ENCODE measurements at places on chromosomes 5 and 9.
A peak's percentile ranks its signal among the peaks of the same experiment; 100 is the strongest.

DNA sequence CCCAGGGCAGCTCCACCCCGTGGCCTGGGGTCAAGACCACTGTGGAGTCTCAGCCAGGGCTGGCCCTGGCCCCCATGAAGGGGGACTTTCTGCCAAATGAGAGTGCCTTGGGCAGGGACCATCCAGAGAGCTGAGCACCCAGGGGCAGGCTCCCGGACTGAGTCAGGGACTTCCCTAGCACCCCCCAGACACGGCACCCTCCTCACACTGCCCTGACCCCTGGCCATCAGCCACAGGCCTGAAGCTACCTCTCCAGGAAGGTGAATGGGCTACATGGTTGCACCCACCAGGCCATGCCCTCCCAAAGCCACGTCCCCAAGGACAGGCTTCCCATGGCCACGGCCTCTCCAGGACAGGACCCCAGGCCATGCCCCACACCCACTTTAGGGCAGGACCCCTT lies 9.5 kb downstream of the CCDC187 start:
- ATAC-seq, result no peak

GRCh38 chr5:107269256-107269655 lies 401.5 kb downstream of the EFNA5 start:
- no peak for ATAC-seq

DNA sequence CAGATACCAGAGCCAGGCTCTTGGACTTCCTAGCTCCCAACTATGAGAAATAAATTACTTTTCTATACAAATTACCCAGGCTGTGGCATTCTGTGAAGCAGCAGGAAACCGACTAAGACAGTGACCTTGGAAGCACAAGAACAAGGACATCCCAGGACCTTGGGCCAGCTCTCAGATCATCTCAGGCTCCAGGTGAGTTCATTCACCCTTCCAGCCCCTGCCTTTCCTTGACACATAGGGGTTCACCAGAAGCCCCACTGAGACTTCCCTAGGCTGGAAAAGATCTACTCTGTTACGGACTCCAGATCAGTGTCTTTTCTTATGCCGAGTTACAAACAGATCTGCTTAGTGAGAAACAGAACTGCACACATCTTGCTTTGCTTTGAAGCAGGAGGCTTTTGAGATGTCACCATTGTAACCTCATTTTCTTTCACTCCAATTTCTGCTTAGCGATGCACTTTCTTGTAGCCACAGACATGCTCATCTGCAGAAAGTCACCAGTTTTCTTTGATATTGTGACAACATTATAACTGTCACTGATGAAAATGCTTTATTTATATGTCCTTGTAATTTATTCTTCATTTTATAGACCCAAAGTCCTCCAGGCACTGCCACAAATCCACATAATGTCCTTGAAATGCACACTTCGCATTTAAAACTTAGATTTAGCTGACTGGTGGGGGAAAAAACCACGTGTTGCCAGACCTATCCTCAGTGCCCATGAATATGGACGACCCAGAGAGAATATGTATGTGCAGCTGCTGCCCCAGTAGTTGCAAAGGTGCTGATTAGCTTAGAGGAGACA lies 8.1 kb downstream of the CD180 start:
- ATAC-seq, result peak; percentile 78

DNA sequence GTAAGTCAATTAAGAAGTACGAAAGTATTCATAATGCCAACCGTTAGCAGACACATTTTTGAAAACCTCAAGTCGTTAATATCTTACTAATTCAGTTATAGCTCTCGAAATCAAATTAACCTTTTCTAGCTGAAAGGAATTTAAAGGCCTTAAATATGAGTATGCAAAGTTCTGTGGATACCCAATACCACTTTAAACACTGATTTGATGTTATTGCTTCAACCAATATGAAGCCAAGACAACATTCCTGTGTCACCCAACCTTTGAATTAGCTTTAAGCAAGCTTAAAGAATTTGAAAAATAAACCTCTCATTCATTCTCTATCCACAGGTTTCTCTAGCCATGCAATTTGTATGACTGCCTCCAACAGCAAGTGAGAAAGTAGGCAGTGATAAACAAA lies 204.5 kb downstream of the MCTP1 start:
- no peak for ATAC-seq

DNA sequence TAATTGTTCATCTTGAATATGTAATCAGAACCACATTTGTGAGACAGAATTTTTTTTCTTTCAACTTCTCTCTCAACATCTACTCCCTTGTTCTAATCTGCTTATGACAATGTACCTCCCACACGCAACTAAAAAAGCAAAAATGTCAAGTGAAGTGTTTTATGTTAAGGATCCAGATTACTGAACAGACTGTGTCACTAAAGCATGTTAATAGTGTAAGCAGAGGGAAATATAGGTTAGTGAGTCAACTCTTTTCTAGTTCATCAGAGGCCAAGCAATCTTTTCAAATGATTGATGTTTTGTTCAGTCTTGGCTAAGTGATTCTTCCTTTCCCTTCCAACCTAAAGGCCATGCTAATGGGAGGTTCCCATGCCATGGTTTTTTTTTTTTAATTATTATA lies 34.7 kb upstream of the IDNK start:
- peak; percentile 68 for ATAC-seq

DNA sequence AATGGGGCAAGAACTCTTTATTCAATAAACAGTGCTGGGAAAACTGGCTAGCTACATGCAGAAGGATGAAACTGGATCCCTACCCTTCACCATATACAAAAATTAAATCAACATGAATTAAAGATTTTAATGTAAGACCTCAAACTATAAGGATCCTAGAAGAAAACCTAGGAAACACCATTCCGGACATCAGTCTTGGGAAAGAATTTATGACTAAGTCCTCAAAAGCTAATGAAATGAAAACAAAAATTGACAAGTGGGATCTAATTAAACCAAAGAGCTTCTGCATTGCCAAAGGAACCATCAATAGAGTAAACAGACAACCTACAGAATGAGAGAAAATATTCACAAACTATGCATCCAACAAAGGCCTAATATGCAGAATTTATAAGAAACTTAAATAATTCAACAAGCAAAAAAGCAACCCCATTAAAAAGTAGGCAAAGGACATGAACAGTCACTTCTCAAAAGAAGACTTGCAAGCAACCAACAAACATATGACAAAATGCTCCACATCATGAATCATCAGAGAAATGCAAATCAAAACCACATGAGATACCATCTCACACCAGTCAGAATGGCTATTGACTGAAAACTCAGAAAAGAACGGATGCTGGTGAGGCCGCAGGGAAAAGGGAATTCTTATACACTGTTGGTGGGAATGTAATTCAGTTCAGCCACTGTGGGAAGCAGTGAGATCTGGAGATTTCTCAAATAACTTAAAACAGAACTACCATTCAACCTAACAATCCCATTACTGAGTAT lies 104.3 kb upstream of the MAP3K1 start:
- peak; percentile 92 for ATAC-seq

DNA sequence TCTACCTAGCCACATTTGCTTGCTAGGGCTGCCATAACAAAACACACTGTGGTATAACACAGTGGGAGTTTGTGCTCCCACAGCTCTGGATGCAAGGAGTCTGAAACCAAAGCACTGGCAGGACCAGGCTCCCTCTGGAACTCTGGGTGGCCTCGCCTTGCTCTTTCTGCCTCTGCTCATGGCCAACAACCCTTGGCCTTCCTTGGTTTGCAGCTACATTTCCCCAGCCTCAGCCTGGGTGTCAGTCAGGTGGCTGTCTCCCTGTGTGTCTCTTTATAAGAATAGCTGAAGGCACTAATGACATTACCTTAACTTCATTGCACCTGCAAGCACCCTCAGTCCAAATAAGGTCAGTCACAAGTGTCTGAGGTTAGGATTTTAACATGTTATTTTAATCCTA lies 101.0 kb upstream of the IRX2 start:
- ATAC-seq, result no peak

- no peak for ATAC-seq
Observed at GRCh38 chr9:130936285-130937117, 2.5 kb downstream of the FIBCD1 start.

GRCh38 chr9:130010151-130010988 lies 32.6 kb downstream of the FNBP1 start:
- ATAC-seq, result peak; percentile 76

DNA sequence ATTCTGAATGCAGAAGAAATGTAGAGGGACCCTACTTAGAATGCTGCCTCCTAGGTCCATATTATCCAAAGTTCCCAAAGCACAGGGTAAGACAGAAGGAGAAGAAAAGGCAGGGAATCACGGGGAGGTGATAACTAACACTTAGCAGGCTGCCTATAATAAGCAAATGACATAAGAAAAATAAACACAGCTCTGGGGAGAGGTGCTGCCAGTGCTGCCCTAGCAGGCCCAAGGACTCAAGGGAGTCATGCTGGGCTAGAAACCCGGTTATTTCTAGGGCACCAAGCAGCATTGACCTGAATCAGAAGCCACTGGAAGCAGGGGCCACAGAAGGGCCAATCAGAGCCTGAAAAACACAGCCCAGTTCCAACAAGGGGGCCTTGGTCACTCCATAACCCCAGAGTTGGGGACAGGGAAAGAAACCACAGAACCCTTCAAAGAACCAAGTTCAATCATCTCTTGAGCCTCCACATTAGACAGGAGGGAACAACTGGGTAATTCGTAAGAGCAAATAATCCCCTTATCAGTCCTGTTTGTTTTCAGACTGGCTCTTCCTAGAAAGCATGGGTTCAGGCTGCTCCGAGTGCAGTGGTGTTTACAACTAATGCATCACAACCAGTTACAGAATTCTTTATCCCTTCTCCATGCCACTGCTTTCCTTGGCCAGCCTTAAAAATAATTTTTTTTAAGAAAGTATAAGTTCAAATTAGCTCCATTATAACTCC lies 24.0 kb downstream of the NRG2 start:
- ATAC-seq, result no peak

DNA sequence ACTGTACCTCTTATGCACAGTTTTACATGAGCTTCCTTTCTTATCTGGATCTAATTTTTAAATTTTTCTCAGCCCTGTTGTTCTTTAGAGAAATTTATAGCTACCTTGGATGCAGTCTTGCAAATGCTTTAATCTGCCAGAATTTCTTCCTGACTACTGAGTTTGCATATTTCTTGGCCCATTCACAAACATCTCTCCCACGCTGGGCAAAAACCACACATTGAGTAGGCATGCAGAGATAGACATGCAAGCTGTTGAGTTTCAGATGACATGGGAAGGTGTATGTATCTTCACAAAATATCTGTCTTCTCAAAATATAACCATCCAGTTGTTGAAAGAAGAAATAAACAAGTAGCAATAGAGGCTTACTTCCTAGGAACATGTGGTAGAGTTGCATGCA lies 101.2 kb downstream of the PARP8 start:
- peak; percentile 31 for ATAC-seq

- no peak for ATAC-seq
Observed at GRCh38 chr9:135526730-135527571, 5.7 kb downstream of the LCN1 start.

DNA sequence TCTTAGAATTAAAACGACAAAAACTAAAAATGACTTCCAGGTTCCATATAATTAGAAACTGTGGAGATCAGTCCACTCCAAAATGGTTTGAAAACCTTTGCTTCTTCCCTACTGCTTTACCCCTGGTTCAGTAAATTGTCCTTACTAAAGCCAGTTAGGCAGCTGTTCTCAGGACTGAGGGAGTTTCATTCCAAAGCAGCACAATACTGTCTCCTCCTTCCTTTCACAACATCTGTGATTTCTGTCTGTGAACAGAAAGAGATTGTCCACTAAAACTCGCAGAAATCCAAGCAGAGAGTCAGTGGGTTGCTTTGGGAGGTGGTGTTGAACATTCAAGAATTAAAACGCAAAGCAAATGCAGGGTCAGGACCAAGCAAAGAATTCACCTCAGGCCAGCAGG lies 740.8 kb upstream of the ZNF608 start:
- ATAC-seq, result no peak

GRCh38 chr9:121274851-121275250 lies 6.9 kb downstream of the GSN start:
- no peak for ATAC-seq

DNA sequence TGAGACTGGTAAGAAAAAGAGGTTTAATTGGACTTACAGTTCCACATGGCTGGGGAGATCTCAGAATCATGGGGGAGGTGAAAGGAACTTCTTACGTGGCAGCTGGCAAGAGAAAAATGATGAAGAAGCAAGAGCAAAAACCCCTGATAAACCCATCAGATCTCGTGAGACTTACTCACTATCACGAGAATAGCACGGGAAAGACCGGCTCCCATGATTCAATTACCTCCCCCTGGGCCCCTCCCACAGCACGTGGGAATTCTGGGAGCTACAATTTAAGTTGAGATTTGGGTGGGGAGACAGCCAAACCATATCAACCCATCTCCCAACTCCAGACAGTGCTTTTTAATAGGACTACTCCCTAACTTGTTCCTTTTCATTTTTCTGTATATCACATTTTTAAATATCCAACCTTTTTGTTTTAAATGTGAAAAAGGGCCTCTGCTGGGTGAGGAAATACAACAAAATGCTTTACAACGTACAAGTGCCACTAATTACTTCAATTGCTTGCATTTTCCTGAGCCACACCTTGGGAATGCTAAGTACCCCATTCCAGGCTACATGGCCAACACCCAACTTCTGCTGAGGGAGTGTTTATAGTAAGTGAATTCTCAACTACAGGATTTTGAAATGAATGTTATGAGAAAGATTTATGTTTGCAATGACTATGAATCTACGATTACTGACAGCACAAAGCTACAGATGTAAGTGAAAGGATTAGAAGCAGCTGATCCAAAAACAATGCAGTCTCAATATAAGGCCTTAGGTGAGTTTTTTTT lies 294.1 kb upstream of the CD180 start:
- no peak for ATAC-seq

All from activated T-helper 17 cell treated with anti-CD3 and anti-CD28 coated beads, Interleukin-2, amount 50 U/mL, for 72 hours (primary cell).